ENCODE measurements at places on chromosomes 2 and 18. TPM values are rescaled to one million over a fixed set of nuclear protein-coding genes. Genes with fewer than 3 reads are reported as not detected.

- no peaks in the 10 kb centered on the region for H3K27me3 ChIP-seq
- no peak overlapping the region for H3K4me3 ChIP-seq
- H3K27ac ChIP-seq = no peak overlapping the region
Measured at GRCh38 chr2:65504201-65504600, 71.8 kb upstream of the SPRED2 start.

DNA sequence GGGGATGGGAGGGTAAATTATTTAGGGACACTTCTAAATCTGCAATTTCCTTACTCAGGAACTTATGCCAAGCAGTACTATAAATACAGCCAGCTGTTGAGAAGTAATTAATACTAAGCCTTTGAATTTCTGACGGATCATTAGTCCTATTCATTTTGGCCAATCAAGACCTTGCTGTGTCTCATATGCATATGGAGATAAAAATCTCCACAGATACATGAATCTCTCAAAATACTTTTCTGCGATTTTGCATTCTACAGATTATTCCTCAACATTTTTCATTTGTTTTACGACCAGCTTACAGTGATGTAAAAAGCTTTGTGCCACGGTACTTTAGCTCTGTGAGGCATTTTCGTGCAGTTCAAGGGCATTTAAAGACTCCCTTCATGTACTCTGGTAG, 16.7 kb downstream of the LANCL1 start:
- no peak for DNase-seq
- H3K27ac ChIP-seq = no peak overlapping the region
- peaks cover 11% of the 10 kb centered on the region for H3K36me3 ChIP-seq

DNA sequence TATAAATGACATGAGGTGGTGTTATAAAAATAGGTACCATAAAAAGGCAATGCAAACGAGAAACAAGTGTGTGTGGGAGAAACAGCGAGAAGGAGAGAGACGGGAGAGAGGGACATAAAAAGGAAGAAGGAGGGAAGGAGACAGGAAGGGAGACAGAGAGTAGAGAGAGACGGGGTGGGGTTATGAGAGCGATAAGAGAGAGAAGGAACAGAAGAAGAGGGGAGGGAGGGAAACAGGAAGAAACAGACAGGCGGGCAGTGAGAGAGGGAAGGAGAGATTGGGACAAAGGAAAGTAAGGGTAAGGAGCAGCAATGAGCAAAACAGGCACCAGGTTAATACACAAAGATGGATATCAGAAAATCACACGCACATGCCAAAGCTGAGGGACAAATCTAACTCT, 83.7 kb downstream of the TGFA start:
- DNase-seq = no peak
- H3K4me3 ChIP-seq = no peak overlapping the region
- H3K4me1 ChIP-seq = peaks cover 17% of the 10 kb centered on the region
- no peaks in the 10 kb centered on the region for H3K27me3 ChIP-seq

Gene DNAJC10
- 174 TPM for total RNA-seq

Gene ERMN
- 1.2 TPM for total RNA-seq

- no peaks in the 10 kb centered on the region for H3K27me3 ChIP-seq
- H3K36me3 ChIP-seq = no peaks in the 10 kb centered on the region
- DNase-seq = no peak
- H3K27ac ChIP-seq = no peak overlapping the region
- no peaks in the 10 kb centered on the region for H3K4me1 ChIP-seq
- no peak overlapping the region for H3K4me3 ChIP-seq
Measured at GRCh38 chr2:46481198-46482193, 2.1 kb downstream of the TMEM247 start.

Gene SCYGR4
- total RNA-seq = not detected

GRCh38 chr2:200003444-200003843, 48.1 kb downstream of the MAIP1 start:
- no peak overlapping the region for H3K4me3 ChIP-seq
- no peaks in the 10 kb centered on the region for H3K36me3 ChIP-seq
- peak; percentile 4 for DNase-seq
- H3K4me1 ChIP-seq = peaks cover 16% of the 10 kb centered on the region
- no peak overlapping the region for H3K27ac ChIP-seq

Gene TTC39C
- total RNA-seq = 27.6 TPM

DNA sequence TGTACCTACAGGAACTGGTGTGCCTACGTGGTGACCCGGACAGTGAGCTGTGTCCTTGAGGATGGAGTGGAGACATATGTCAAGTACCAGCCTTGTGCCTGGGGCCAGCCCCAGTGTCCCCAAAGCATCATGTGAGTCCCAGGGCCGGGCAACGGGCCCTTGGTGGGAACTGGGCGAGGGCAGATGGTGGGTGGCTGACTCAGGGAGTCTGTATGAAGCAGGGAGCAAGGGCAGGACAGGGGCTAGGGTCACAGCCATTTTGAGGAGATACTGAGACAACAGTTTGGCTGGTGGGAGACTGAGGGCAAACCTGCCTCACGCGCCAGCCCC, 1.7 kb downstream of the EMILIN1 start:
- H3K27me3 ChIP-seq = peaks cover 4% of the 10 kb centered on the region
- H3K4me3 ChIP-seq = no peak overlapping the region

GRCh38 chr2:40210344-40210967, 241.4 kb downstream of the SLC8A1 start:
- no peak overlapping the region for H3K27ac ChIP-seq
- H3K36me3 ChIP-seq = no peaks in the 10 kb centered on the region
- H3K4me3 ChIP-seq = no peak overlapping the region
- H3K27me3 ChIP-seq = no peaks in the 10 kb centered on the region

DNA sequence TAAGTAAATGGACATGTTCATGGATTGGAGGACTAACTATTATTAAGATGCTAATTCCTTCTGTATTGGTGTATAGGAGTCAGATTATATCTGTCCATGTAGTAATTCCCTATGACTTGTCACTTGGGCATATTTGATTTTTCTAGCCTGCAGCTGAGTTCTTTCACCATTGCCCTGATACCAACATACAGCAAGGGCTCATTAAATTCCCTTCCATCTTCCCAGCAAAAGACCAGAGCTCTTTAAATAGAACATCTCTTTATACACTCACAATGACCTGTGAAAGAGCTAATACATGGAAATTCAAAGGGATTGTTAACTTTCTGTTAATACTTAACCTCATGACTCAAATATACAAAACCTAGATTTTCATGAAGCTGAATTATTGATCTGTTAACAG, 492.3 kb upstream of the VRK2 start:
- H3K4me1 ChIP-seq = no peaks in the 10 kb centered on the region
- no peak overlapping the region for H3K27ac ChIP-seq
- no peaks in the 10 kb centered on the region for H3K27me3 ChIP-seq

Gene KIF1A
- total RNA-seq = 41.1 TPM

DNA sequence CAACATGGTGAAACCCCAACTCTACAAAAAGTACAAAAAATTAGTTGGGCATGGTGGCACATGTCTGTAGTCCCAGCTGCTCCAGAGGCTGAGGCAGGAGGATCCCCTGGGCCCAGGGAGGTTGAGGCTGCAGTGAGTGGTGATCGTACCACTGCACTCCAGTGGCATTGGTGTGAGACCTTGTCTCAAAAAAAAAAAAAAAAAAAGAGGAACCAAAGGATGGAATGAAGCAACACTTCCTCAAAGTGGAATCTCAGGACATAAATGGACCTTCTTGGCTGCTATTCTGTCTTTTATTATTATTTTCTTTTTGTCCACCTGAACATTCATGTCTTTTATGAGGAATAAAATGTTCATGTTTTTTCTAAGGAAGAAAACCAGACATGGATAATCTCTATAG, 13.7 kb downstream of the GEMIN6 start:
- H3K36me3 ChIP-seq = no peaks in the 10 kb centered on the region
- DNase-seq = no peak
- H3K4me1 ChIP-seq = peaks cover 4% of the 10 kb centered on the region

- no peaks in the 10 kb centered on the region for H3K4me1 ChIP-seq
- H3K36me3 ChIP-seq = no peaks in the 10 kb centered on the region
- H3K27me3 ChIP-seq = no peaks in the 10 kb centered on the region
- no peak for DNase-seq
- H3K4me3 ChIP-seq = no peak overlapping the region
- no peak overlapping the region for H3K27ac ChIP-seq
Measured at GRCh38 chr18:10006311-10006893, 92.6 kb downstream of the VAPA start.

- peak; percentile 44 for DNase-seq
- no peak overlapping the region for H3K27ac ChIP-seq
- no peaks in the 10 kb centered on the region for H3K36me3 ChIP-seq
Measured at GRCh38 chr2:149076863-149077412, 38.4 kb downstream of the LYPD6B start.

- peak overlapping the region; percentile 78 for H3K27ac ChIP-seq
- peak; percentile 77 for DNase-seq
- H3K4me1 ChIP-seq = peaks cover 36% of the 10 kb centered on the region
- no peaks in the 10 kb centered on the region for H3K36me3 ChIP-seq
- H3K4me3 ChIP-seq = no peak overlapping the region
Measured at GRCh38 chr2:152542995-152543481, 174.2 kb downstream of the PRPF40A start.

Gene FEV
- total RNA-seq = not detected

DNA sequence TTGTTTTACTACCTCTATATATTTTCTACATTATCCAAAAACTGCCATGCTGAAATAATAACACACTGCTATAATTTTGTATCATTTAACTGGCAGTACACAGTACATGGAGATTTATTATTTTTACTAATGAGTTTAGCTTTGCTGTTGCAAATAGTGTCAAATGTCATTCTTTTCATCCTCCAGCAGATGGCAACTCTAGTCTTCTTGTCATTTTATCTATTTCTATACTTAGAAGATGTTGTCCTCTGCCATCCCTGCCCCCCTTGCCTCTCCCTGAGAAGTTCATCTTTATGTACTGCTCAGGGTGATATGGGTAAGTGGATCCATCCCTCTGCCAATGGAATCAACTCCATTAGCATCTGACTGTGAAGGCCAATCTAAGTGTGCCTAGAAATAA, 21.7 kb upstream of the LRRTM1 start:
- H3K27me3 ChIP-seq = no peaks in the 10 kb centered on the region
- H3K4me1 ChIP-seq = peaks cover 48% of the 10 kb centered on the region
- H3K27ac ChIP-seq = no peak overlapping the region
- H3K36me3 ChIP-seq = no peaks in the 10 kb centered on the region
- peak; percentile 46 for DNase-seq

- H3K27me3 ChIP-seq = no peaks in the 10 kb centered on the region
- no peak for DNase-seq
- no peak overlapping the region for H3K27ac ChIP-seq
- no peaks in the 10 kb centered on the region for H3K36me3 ChIP-seq
Measured at GRCh38 chr2:181177376-181177775, 197.0 kb downstream of the UBE2E3 start.

Gene MCFD2
- total RNA-seq = 90.1 TPM

GRCh38 chr2:102350137-102350793, 5.3 kb upstream of the IL18R1 start:
- no peaks in the 10 kb centered on the region for H3K36me3 ChIP-seq
- peaks cover 26% of the 10 kb centered on the region for H3K27me3 ChIP-seq
- no peak overlapping the region for H3K27ac ChIP-seq
- no peaks in the 10 kb centered on the region for H3K4me1 ChIP-seq
- DNase-seq = no peak

GRCh38 chr18:36402765-36403396, 105.4 kb downstream of the FHOD3 start:
- H3K4me1 ChIP-seq = peaks cover 4% of the 10 kb centered on the region
- DNase-seq = no peak
- H3K27me3 ChIP-seq = no peaks in the 10 kb centered on the region

Gene SPP2
- not detected for total RNA-seq

DNA sequence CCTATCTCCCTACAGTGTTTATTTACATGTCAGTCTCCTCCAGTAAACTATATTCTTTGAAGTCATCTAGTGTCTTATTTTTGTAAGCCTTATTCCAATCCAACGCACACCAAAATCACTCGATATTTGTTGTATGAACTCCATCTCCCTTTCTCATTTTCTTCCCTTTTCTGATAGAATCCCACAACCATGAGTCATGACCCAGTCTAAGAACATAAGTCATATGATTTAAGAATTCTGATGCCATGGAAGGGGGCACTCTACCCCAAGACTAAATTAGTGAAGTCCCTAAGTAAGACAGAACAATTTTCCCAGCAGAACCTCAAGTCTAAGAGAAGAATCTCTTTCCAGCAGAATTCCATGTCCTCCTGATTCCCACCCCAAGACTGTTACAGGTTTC, 5.4 kb downstream of the CHMP3 start:
- no peak for DNase-seq
- peaks cover 7% of the 10 kb centered on the region for H3K4me1 ChIP-seq
- H3K27ac ChIP-seq = no peak overlapping the region
- no peaks in the 10 kb centered on the region for H3K27me3 ChIP-seq
- H3K36me3 ChIP-seq = no peaks in the 10 kb centered on the region
- no peak overlapping the region for H3K4me3 ChIP-seq

Gene GMCL1
- 23.1 TPM for total RNA-seq

DNA sequence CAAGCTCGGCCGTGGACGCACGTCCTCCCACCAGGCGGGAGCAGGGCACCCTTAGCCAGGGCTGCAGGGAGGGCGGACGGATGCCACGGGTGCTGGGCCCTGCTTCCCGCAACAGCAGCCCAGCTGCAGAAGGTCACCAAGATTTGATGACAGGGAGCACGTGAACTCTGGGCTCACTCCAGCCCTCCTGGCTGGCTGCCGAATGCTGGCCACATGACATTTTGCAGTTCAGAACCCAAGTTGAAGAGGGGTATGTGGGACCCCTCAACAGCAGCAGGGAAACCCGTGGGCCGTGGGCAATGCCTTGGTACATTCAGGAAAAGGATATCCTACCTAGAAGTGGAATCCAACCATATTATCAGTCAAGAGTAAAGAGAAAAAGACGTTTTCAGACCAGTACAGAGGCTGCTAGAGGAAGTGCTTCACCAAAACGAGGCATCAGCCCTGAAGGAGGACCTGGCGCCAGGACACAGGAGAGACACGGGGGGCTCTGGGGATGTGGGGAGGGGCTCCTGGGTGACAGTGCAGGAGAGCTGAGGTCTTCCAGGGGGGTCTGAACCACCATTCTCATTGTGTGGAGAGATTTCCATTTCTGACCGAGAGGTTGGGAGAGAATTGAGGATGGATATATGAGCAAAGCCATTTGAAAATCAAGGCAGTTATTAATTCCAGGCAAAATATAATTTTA, 107.4 kb upstream of the CTDP1 start:
- DNase-seq = no peak
- H3K4me1 ChIP-seq = peaks cover 11% of the 10 kb centered on the region
- no peaks in the 10 kb centered on the region for H3K36me3 ChIP-seq

DNA sequence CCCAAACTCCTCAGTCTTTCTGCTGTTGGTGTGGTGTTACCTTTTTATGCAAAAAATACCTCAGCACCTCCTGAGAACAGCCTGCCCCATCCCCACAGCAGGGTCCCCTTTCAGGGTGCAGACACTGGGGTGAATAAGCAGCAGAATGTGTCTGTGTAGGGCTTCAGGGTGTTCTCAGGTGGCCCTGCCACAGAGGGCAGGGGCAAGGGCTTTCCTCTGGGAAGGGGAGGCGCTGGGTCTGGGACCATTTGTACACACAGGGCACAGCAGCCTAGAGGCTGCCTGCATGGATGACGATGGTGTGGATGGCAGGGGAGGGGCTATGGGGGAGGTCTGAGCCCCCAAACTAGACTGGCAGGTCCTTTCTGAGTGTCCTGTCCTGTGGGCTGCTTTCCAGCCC, 2.6 kb downstream of the HAAO start:
- DNase-seq = no peak
- no peak overlapping the region for H3K4me3 ChIP-seq
- peaks cover 28% of the 10 kb centered on the region for H3K4me1 ChIP-seq
- H3K36me3 ChIP-seq = no peaks in the 10 kb centered on the region

Gene TGFA
- total RNA-seq = not detected

GRCh38 chr2:215693193-215693998, 257.5 kb upstream of the FN1 start:
- no peaks in the 10 kb centered on the region for H3K27me3 ChIP-seq
- H3K4me1 ChIP-seq = no peaks in the 10 kb centered on the region
- no peak overlapping the region for H3K4me3 ChIP-seq
- DNase-seq = no peak

- H3K4me3 ChIP-seq = no peak overlapping the region
- H3K27me3 ChIP-seq = no peaks in the 10 kb centered on the region
- no peak overlapping the region for H3K27ac ChIP-seq
- no peaks in the 10 kb centered on the region for H3K36me3 ChIP-seq
Measured at GRCh38 chr2:84870306-84870705, 10.6 kb downstream of the TRABD2A start.

Gene DPP4
- total RNA-seq = 0.49 TPM
